EL (cell line): ENCODE measurements at places on chromosomes 3 and 15.

DNA sequence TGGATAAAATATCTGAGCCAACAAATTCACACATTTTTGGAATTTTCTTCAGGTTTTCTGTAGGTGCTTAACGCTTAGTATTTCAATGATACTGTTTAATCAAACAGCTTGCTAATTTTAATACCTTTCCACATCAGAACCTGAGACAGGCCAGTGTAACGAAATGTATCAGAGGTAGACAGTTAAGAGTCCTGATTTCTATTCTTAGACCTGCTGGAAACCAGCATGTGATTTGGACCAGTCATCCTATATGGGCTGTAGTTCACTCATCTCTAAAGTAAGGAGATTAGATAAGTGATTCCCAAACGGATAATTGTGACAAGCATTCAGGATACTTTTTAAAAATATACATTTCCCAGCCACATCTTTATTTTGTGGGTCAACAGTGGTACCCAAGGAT lies 18.4 kb downstream of the ARL6IP5 start:
- DNase-seq = no peak

GRCh38 chr15:62850791-62851291 lies 191.7 kb upstream of the TPM1 start:
- DNase-seq = peak; percentile 96

DNA sequence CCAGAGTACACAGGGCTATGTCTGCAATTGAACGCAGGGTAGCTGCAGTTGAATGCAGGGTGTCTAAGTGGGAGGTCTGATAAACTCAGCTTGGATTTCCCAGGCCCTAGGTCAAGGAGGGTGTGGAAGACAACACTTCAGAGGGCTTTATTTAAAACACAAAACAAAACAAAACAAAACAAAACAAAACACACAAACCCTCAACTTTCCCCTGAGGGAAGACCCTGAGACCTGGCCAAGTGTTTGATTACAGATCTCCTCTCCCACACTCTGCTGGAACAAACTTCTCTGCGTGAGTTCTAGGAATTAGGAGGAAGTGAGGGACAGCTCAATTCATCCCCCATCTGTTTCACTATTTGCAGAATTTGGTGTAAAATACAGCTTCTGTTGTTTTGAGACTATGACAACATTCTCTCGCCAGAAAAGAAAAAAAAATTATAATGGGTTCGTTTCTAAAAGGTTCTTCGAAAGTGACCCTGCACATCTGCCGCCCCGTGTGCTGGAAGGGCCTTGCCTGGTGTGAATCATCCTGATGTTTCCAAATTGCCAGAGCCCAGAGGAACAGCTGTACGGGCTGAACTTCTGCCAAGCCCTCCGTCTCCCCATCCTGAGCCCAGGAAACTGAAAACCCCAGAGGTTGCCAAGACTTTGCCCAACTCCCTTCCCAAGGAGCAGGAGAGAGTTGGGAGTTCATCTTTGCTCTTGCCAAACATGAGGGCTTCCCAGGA lies 73.3 kb upstream of the RAD18 start:
- peak; percentile 3 for DNase-seq

DNA sequence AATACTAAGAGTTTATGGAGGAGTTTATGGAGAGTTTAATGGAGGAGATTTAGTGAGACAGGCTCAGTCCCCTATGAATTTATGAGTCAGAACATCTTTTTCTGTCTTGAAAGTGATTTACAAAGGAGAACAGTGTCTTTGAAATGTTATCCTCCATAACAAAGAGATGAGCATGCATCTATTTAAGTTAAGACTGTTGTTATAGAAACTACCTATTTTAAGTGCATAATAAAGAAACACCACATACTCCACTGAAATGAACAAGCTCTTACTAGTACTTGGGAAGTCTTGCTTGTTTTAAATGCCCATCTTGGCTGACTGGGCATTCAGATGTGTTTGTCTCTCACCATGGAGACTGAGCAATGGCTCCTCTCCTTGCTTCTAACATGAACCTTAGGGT lies 118.7 kb upstream of the ACP3 start:
- no peak for DNase-seq

GRCh38 chr15:88617790-88618189 lies 3.4 kb upstream of the AEN start:
- no peak for DNase-seq

DNA sequence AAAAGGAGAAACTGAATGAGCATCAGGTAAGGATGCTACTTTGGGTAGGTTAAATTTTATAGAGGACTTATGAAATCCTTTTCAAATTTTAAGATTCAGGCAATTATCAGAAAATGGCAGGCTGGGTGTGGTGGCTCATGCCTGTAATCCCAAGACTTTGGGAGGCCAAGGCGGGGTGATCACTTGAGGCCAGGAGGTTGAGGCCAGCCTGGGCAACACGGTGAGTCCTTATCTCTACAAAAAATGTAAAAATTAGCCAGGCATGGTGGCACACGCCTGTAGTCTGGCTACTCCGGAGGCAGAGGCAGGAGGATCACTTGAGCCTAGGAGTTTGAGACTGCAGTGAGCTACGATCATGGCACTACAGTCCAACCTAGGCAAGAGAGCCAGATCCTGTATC lies 23.1 kb downstream of the DCUN1D1 start:
- no peak for DNase-seq

DNA sequence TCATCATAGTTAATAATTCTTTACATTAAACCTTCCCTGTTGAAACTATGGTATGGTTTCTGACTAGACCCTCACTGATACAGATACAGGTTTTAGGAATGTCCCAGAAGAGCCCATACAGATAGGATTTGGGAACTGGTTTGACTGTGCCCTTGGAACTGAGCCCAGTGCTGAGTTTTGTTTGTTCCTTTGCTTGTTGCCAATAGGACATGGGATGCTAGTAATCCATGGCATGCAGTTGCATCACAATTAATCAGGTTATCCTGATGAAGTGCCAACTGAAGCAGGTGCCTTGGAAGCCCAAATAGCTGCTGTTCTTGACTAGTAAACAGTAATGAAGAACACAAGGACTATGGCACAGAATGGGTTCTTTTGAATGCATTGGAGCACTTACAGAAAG lies 230.6 kb downstream of the NEK10 start:
- DNase-seq = no peak
